T-cell (primary cell): ENCODE measurements at places on chromosomes 16 and 17. TPM values are rescaled to one million over a fixed set of nuclear protein-coding genes. Genes with fewer than 3 reads are reported as not detected.
A peak's percentile ranks its signal among the peaks of the same experiment; 100 is the strongest.

The PRAC2 gene
- not detected for total RNA-seq

- H3K27ac ChIP-seq, result no peak overlapping the region
- no peaks in the 10 kb centered on the region for H3K27me3 ChIP-seq
- DNase-seq, result no peak
- peaks cover 39% of the 10 kb centered on the region for H3K4me1 ChIP-seq
- peaks cover 81% of the 10 kb centered on the region for H3K36me3 ChIP-seq
- H3K4me3 ChIP-seq, result no peak overlapping the region
These were observed 10.4 kb upstream of the LASP1NB start for GRCh38 chr17:38914741-38915638.

GRCh38 chr16:50316102-50316847 is 49.9 kb downstream of the ADCY7 start:
- peaks cover 8% of the 10 kb centered on the region for H3K36me3 ChIP-seq
- no peak overlapping the region for H3K4me3 ChIP-seq
- no peaks in the 10 kb centered on the region for H3K27me3 ChIP-seq
- H3K27ac ChIP-seq, result no peak overlapping the region
- DNase-seq, result no peak

DNA sequence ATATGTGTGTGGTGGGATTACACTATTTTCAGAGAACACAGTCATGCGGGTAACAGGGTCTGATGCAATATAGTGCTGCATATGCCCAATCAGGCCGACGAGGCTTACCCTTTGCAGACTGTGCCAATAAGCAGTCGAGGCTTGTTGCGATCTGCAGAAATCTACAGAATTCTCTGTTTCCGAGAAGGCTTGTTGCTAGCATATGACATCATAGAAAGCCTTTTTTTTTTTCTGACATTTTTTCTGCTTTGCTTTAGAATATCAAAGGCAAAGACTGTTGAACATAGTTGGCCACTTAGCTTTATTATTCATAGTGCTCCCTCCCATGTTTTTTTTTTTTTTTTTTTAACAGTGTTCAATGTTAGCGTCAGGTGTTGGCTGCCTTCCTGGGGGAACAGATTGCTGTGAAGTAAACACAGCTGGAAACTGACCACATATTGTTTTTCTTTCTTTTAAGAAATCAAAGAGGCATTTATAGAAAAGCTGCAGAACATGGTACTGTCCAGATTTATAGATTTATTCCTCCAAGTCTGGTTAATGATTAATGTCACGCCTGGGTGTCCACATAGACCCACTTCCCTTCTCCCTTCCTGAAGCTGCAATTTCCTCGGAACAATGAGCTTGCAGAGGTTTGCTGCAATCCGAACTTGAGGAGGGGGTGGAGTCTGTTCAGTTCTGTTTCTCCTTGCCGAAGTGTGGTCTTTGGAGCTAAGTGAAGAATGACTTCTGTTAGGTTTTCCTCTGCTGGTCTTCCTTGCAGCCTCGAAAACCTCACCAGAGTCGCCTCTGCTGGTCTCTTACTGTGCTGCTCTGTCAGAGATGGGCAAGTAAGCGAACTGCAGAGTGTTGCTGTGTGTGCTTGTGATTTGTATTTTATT is 87.3 kb downstream of the MAP2K6 start:
- peaks cover 4% of the 10 kb centered on the region for H3K4me1 ChIP-seq
- no peak for DNase-seq
- H3K4me3 ChIP-seq, result no peak overlapping the region

DNA sequence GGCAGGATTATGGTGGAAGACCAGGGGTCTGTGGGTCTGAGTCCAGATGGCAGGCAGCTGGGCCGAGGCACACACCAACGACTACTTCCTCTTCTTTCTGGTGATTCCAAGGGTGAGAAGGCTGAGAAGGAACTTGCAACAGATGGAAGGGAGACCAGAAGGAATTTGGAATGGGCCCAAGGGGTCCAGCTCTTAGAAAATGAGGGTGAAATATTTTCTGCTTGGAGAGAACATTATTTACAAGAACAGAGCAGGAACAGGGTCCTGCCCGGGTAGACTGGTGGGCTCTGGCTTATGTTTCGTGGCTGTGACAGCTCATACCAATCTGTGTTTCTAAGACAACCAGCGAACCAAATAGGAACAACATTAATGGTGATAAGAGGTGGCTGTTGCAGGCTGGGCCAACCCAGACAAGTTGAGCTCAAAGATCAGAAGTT is 36.6 kb downstream of the CCDC42 start:
- no peak for DNase-seq
- H3K27ac ChIP-seq, result no peak overlapping the region
- H3K36me3 ChIP-seq, result no peaks in the 10 kb centered on the region
- peaks cover 21% of the 10 kb centered on the region for H3K27me3 ChIP-seq

The GPR139 gene
- total RNA-seq, result not detected

The AIPL1 gene
- not detected for total RNA-seq

The PLA2G10 gene
- total RNA-seq, result not detected

- no peak overlapping the region for H3K4me3 ChIP-seq
- H3K27me3 ChIP-seq, result no peaks in the 10 kb centered on the region
- peaks cover 45% of the 10 kb centered on the region for H3K4me1 ChIP-seq
- no peak overlapping the region for H3K27ac ChIP-seq
- peak; percentile 17 for DNase-seq
These were observed 53.1 kb downstream of the CMIP start for GRCh38 chr16:81497690-81498089.

DNA sequence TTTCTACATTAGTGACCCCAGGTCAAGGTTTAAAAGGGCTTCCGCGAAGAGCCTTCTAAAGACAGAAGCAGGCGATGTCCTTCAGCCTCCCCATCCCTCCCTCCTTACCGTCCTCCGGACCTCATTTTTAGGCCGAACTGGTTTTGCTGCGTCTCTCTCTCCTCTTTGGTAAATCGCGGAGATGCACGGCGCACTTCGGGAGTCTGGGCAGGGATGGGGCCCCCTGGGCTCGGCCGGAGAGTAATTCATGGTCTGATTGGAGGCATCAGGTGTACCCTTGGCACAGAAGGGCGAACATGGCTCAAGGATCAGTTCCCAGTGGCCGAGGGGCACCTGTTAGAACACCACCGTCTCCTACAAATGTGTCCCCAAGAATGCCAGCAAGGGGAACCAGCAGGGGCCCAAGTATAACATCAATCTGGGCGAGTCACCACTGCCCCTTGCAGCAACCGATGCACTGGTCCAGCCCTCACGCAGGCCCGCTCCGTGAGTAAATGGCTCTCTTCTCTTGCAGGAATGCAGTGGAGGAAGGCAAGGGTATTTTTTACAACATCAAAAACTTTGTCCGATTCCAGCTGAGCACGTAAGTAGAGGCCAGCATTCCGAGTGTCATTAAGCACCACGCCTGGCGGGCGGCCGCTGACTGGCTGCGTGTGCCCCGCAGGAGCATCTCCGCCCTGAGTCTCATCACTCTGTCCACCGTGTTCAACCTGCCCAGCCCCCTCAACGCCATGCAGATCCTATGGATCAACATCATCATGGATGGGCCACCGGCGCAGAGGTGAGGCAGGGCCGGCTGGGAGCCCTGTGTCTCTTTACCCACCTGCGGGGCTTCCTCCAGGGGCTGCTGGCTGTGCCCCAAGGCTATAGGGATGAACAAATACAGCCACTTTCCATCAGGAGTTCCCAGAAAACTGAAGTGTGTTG is 45.6 kb downstream of the MEAK7 start:
- no peak overlapping the region for H3K27ac ChIP-seq
- no peaks in the 10 kb centered on the region for H3K4me1 ChIP-seq
- no peak for DNase-seq
- no peaks in the 10 kb centered on the region for H3K27me3 ChIP-seq
- H3K36me3 ChIP-seq, result peaks cover 11% of the 10 kb centered on the region
- no peak overlapping the region for H3K4me3 ChIP-seq

- H3K4me1 ChIP-seq, result peaks cover 24% of the 10 kb centered on the region
- H3K27ac ChIP-seq, result no peak overlapping the region
- H3K36me3 ChIP-seq, result peaks cover 9% of the 10 kb centered on the region
- DNase-seq, result no peak
- H3K4me3 ChIP-seq, result no peak overlapping the region
These were observed 7.3 kb downstream of the CDK5R1 start for GRCh38 chr17:32493976-32494513.

GRCh38 chr16:20941636-20941926 is 41.0 kb downstream of the LYRM1 start:
- no peaks in the 10 kb centered on the region for H3K4me1 ChIP-seq
- H3K4me3 ChIP-seq, result no peak overlapping the region
- peaks cover 2% of the 10 kb centered on the region for H3K27me3 ChIP-seq
- no peak overlapping the region for H3K27ac ChIP-seq

GRCh38 chr16:14193316-14193871 is 122.3 kb downstream of the MRTFB start:
- H3K36me3 ChIP-seq, result no peaks in the 10 kb centered on the region
- peaks cover 43% of the 10 kb centered on the region for H3K4me1 ChIP-seq
- peak; percentile 6 for DNase-seq
- H3K27me3 ChIP-seq, result no peaks in the 10 kb centered on the region
- H3K4me3 ChIP-seq, result peak overlapping the region; percentile 57
- peak overlapping the region; percentile 31 for H3K27ac ChIP-seq

DNA sequence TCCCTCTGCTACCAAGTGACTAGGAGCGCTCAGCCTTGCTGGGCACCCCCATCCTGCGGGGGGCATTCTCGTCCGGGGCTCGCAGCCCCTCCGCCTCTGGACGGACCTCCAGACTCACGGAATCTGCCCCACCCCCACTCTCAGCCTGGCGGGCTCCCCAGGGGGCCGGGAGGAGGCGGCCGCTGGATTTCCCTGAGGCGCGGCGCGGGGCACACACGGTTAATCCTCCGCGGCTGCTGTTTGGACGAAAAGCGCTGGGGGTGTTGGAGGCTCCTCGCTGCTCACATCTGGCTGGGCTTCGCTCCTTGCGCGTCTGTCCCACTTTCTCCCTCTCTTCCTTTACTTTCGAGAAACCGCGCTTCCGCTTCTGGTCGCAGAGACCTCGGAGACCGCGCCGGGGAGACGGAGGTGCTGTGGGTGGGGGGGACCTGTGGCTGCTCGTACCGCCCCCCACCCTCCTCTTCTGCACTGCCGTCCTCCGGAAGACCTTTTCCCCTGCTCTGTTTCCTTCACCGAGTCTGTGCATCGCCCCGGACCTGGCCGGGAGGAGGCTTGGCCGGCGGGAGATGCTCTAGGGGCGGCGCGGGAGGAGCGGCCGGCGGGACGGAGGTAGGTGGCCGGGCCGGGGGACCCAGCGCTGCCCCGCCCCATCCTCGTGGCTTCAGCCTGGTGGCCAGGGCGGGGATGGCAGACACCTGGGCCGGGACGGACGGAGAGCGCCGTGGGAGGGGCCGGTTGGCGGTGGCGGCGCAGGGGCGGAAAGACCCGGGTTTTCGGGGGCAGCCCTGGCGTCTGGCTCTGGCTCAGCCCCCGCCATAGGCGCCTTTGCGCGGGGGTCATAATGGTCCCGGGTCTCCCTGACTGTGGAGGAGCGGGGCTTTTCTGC is at the start of gene C1QTNF1:
Gene C1QTNF1 (plus strand): TSS at position 284 of the 886 bp plus-strand sequence. CDS start 19,800 bp downstream, outside the sequence.
- no peaks in the 10 kb centered on the region for H3K36me3 ChIP-seq
- H3K27ac ChIP-seq, result no peak within 1 kb of the TSS
- peaks cover 56% of the 10 kb centered on the region for H3K27me3 ChIP-seq
- no peak for DNase-seq
- peaks cover 18% of the 10 kb centered on the region for H3K4me1 ChIP-seq

DNA sequence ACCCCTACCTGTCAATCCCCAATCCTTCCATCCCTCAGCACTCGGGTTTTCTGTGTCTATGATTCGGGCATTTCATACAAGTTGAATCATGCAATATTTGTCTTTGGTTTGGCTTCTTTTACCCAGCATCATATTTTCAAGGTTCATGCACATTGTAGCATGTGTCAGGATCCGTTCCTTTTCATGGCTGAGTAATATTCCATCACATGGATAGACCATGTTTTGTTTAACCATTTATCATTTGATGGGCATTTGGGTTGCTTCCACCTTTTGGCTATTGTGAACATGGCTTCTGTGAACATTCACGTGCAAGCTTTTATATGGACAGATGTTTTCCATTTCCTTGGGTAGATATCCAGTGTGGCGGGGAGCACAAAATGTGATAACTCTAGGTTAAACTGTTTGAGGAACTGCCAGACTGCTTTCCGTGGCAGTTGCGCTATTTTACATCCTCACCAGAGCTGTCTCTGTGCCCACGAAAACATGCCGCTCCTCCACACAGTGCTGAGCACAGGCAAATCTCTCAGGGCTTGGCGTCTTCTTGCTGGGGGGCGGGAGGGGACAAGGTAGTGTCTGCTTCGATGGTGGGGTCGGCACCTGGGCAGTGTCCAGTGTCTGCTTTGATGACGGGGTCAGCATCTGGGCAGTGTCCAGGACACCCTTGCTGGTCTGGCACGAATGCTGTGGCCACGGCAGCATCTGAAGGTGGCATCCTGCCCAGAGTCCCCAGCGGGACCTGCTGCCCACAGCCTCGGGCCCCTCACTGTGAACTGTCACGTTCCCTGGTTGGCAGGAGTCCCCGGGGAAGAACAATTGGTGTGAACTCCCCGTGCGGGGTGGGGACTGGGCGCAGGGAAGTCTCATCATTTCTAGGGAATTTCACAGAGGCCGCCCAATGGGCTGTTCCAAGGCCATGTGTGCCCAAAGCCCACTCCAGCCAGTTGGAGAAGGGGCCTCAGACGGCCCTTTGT is 32.4 kb upstream of the JPH3 start:
- H3K4me1 ChIP-seq, result no peaks in the 10 kb centered on the region
- H3K4me3 ChIP-seq, result no peak overlapping the region

The PYDC1 gene
- not detected for total RNA-seq

- H3K4me3 ChIP-seq, result no peak overlapping the region
- H3K27ac ChIP-seq, result no peak overlapping the region
- H3K4me1 ChIP-seq, result peaks cover 17% of the 10 kb centered on the region
- no peaks in the 10 kb centered on the region for H3K27me3 ChIP-seq
- DNase-seq, result no peak
These were observed 54.1 kb downstream of the VAC14 start for GRCh38 chr16:70746708-70747424.

DNA sequence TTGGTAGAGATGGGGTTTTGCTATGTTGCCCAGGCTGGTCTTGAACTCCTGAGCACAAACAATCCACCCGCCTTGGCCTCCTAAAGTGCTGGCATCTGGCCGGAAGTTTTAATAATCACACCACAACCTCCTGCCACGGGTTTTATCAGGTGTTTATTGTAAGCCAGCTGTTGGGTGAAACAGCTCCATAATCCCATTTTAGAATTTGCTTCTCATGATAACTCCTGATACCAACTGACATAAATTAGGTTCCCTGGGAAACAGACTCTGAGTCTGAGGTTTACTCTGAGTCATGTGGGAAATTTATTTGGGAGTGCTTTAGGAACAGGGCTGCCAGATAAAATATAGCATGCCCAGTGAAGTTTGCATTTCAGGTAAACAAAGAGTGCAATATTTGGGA is 122.6 kb upstream of the MED13 start:
- no peaks in the 10 kb centered on the region for H3K4me1 ChIP-seq
- H3K4me3 ChIP-seq, result no peak overlapping the region

- no peaks in the 10 kb centered on the region for H3K4me1 ChIP-seq
- no peak for DNase-seq
- no peak overlapping the region for H3K4me3 ChIP-seq
These were observed 4.3 kb upstream of the ADGRG1 start for GRCh38 chr16:57624044-57624688.

DNA sequence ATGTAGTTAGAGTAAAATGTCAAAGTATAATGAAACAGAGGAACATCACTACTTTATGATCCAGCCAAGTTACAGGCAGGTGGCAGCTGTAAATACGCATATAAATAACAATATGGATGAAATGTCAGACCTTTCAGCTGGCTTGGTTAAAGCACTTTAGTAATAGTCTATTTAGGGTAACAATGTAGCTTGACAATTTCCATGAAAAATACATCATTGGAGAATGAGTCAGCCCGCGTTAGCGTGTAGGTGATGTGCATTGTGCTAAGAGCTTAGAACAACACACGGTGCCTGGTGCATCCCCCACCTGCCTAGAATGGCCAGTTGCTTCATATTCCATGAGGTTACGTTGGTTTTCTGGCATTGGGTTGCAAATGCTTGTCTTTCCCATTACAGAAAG is 119.4 kb downstream of the RBFOX1 start:
- H3K4me3 ChIP-seq, result no peak overlapping the region
- no peaks in the 10 kb centered on the region for H3K36me3 ChIP-seq
- H3K27ac ChIP-seq, result no peak overlapping the region
- no peak for DNase-seq
- no peaks in the 10 kb centered on the region for H3K27me3 ChIP-seq

The EPN2 gene
- 9.8 TPM for total RNA-seq

The KRT17 gene
- not detected for total RNA-seq
